ENCODE measurements at places on chromosomes 4 and X. TPM values are rescaled to one million over a fixed set of nuclear protein-coding genes. Genes with fewer than 3 reads are reported as not detected.

GRCh38 chr4:38529189-38530115, 134.5 kb upstream of the KLF3 start:
- no peak for DNase-seq

DNA sequence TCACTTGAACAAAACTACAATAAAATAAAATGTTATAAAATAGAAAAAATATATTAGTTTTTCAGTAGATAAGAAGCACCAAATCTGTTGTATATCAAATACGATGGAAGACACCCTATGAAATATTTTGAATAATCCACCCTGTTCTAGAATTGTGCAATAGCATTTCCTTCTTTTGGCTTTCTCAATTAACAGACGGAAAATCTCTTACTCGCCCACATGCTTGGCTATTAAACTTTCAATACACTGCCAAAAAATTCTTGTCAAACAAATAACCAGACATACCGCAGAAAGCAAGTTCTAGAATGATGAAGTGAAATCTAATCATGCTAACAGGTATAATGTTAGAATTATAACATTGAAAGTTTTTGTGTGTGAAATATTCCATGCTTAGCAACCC, 671.6 kb upstream of the SLIT2 start:
- DNase-seq, result no peak

- no peak for DNase-seq
These were observed 15.0 kb upstream of the HPGDS start for GRCh38 chr4:94357624-94358023.

GRCh38 chr4:34649716-34650115, 1594.6 kb downstream of the ARAP2 start:
- no peak for DNase-seq

DNA sequence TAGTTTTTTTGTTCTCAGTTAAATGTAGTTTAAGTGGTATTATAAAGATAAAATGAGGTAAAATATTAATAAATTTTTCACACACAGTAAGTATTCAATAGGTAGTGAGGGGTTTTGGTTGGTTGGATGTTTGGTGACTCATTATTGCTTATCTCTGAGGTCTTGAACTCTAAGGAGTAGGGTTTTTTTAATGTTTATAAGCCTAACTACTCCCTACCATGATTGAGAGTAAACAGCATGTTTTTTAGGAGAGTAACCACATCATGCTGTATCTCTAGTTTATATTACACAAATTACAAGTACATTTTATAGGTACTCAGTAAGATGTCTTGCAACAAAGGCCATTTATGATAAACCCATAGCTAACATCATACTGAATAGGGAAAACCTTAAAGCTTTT, 181.6 kb downstream of the MAPK10 start:
- DNase-seq, result no peak

- no peak for DNase-seq
These were observed 107.4 kb upstream of the STOX2 start for GRCh38 chr4:183797445-183798300.

DNA sequence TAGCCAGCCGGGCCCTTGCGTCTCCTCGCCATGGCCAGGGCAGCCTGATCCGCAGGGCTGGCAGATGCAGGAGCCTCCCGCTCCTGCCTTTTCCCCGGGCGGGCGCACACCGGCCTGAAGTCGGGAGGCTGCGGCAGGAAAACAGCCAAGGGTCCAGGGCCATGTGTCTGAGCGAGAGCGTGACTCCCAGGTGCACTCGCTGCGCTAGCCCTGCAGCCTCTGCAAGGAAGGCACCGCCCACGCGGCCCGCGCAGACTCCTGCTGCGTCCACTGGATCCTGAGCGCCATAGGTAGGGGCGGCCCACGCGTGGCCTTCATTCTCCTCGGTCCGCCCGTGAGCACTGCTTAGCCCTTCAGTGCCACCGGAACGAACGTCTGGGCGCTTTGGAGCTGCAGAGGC, 379.9 kb downstream of the TRAM1L1 start:
- no peak for DNase-seq

- DNase-seq, result no peak
These were observed 223.9 kb downstream of the CAMK2D start for GRCh38 chr4:113537628-113538027.

DNA sequence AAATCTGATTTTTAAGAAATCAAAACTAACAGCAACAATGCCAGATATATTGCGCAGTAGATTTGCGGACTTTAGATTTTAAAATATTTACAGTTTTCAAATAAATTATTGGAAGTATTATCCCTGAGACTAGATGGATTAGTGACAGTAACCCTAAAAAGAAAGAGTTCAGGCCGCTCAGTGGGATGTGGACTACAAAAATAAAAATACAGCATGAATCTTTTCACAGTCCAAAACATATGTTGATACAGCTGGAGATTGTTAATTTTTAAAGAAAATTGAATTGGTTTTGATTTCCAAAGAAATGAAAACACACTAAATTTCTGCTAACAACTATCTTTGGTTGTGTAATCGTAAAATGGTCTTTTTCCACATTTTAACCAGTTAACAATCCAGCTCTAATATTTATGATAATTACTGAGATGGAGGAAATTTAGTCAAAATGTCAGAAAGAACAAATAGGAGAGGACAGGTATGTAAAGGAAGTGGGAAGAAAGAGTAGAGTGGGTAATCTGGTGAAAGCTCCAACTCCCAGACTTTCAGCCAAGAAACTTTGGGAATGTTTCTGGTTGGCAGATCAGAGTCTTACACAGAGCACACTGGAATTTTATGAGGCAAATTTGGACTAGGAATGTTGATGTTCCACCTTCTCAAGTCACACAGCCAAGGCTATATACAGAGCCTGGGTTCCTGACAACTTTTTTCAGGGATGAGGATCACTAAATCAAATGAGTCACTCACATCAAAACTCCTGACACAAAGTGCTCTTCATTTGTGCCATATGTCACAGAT, 15.1 kb downstream of the C4orf36 start:
- no peak for DNase-seq

DNA sequence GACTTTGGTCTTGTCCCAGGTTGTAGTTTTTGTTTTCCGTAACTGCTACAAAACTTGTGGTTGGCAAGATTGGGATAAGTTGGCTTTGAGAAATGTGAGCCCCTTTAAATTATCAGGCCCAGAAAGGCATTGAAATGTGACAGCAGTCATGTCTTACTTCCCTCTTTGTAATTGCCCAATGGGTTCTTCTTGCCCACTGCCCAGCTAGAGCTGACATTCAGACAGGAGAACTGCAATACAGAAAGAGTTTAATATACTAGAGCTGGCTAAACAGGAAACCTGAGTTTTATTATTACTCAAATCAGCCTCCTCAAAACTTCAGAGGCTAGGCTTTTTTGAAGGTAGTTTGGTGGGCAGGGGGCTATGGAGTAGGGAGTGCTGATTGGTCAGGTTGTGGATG, 288.3 kb downstream of the ZNF674 start:
- no peak for DNase-seq

DNA sequence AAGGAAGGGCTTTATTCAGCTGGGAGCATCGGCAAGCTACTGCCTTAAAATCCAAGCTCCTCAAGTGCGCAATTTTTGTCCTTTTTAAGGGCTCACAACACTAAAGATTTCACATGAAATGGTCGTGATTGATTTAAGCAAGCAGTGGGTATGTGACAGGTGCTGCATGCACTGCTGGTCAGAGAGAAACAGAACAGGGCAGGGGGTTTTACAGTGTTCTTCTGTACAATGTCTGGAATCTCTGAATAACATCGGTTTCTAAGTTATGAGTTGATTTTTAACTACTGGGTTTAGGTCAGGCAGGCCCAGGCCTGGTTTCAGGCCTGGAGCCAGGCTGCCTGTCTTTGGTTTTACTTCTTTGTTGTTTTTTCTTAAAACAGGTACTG, 6.0 kb downstream of the UGT2B17 start:
- no peak for DNase-seq

- no peak for DNase-seq
These were observed 10.7 kb downstream of the SEPTIN6 start for GRCh38 chrX:119682019-119682989.

DNA sequence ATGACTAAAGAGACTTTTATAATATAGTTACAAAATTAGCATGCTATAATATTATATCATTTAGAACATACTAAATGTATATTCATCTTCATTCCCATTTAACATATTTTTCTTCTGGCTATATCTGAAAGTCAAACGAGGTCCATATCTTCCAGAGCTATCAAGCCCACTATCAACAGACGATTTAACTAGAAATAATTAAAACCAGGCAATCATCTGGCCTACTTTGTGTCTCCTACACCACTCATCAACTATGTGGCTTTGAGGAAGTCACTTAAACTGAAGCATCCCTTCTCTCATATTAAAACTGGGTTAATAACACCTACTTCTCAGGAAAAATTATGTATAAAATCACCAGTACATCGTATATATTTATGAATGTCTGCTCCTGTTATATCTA, 1330.5 kb upstream of the PABPC4L start:
- no peak for DNase-seq

- DNase-seq, result no peak
These were observed 12.3 kb upstream of the SYTL5 start for GRCh38 chrX:37993837-37994619.

GRCh38 chr4:112141366-112142138, 3.7 kb upstream of the FAM241A start:
- no peak for DNase-seq

GRCh38 chr4:113623274-113623894, 138.2 kb downstream of the CAMK2D start:
- DNase-seq, result no peak

The FGF13 gene
- total RNA-seq, result not detected

The CT55 gene
- not detected for total RNA-seq

The GABRE gene
- total RNA-seq, result not detected

The SLC9B1 gene
- 0.43 TPM for total RNA-seq

The ARMCX4 gene
- 7.4 TPM for total RNA-seq

The CXCL3 gene
- total RNA-seq, result not detected

The SH2D1A gene
- 76.7 TPM for total RNA-seq

The OCIAD2 gene
- total RNA-seq, result 20.0 TPM

The VCX gene
- not detected for total RNA-seq

The PLXNB3 gene
- 2.4 TPM for total RNA-seq

The GPC3 gene
- not detected for total RNA-seq

The PABPC1L2B gene
- total RNA-seq, result not detected

The FAAH2 gene
- total RNA-seq, result 0.14 TPM

The RGN gene
- total RNA-seq, result not detected

The EFHC2 gene
- 0.55 TPM for total RNA-seq

The SLC6A8 gene
- 2.3 TPM for total RNA-seq

The FAM9C gene
- not detected for total RNA-seq

Data from natural killer cell treated with Interleukin-12 subunit alpha and Interleukin-12 subunit beta and Interleukin-15 and Interleukin-18, amount 100 ng/mL, for 72 hours (primary cell).